Smooth muscle cell of the pulmonary artery (primary cell): ENCODE measurements at places on chromosomes 1 and 21. TPM values are rescaled to one million over a fixed set of nuclear protein-coding genes. Genes with fewer than 3 reads are reported as not detected.

TBX19 gene
- 1.2 and 1.7 TPM in 2 replicates for total RNA-seq

GJC2 gene
- 4.2 and 5.1 TPM in 2 replicates for total RNA-seq

SPRR4 gene
- total RNA-seq, result not detected in 2 replicates

SLC2A5 gene
- total RNA-seq, result 3.7 and 25.9 TPM in 2 replicates

TTC13 gene
- total RNA-seq, result 15.5 and 17.9 TPM in 2 replicates

KIFAP3 gene
- total RNA-seq, result 28.5 and 51.5 TPM in 2 replicates

OR2L13 gene
- total RNA-seq, result not detected in 2 replicates

C4BPB gene
- not detected in 2 replicates for total RNA-seq

RPTN gene
- total RNA-seq, result not detected in 2 replicates

CD1B gene
- not detected in 2 replicates for total RNA-seq

MNDA gene
- total RNA-seq, result not detected in 2 replicates

PRMT6 gene
- total RNA-seq, result 13.0 and 14.4 TPM in 2 replicates

IFNLR1 gene
- total RNA-seq, result under 0.01 TPM in 1 of 2 replicates, not detected in the other

AKR7A3 gene
- 0.33 and 0.59 TPM in 2 replicates for total RNA-seq

IQCC gene
- total RNA-seq, result 1.4 and 1.7 TPM in 2 replicates

NPPB gene
- not detected in 2 replicates for total RNA-seq

DEPDC1 gene
- 3.2 and 9.0 TPM in 2 replicates for total RNA-seq

PMVK gene
- 7.9 and 9.6 TPM in 2 replicates for total RNA-seq

UBL4B gene
- total RNA-seq, result not detected in 2 replicates

MEGF6 gene
- total RNA-seq, result 87.9 and 91.8 TPM in 2 replicates

CFHR2 gene
- not detected in 2 replicates for total RNA-seq

FABP3 gene
- 7.5 and 40.1 TPM in 2 replicates for total RNA-seq

CACNA1S gene
- total RNA-seq, result 0.07 TPM in 1 of 2 replicates, not detected in the other

FNBP1L gene
- total RNA-seq, result 8.7 and 14.0 TPM in 2 replicates
